ENCODE measurements at places on chromosomes 12 and 14. TPM values are rescaled to one million over a fixed set of nuclear protein-coding genes. Genes with fewer than 3 reads are reported as not detected.

DNA sequence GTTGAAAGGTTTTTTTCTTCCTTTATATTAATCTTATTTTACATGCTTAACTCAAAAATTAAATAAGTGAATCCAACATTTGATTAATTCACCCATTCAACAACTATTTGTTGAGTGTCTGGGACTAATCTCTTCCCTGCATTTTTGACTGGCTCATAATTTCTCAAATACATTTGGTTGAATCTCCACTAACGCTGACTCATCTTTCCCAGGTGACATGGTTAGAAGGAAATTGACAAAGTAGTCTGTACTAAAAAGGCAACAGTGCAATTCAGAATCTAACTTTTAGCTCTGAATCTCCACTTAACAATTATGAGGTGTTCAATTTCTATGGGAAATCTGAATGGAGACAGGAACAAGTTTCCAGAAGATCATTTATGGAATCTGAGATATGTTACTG is 88.9 kb downstream of the LIN7A start:
- DNase-seq = no peak

- DNase-seq = no peak
These were observed 796.0 kb downstream of the SLC16A7 start for GRCh38 chr12:60391791-60392190.

- DNase-seq = no peak
These were observed 1327.5 kb upstream of the FLRT2 start for GRCh38 chr14:84202486-84202885.

DNA sequence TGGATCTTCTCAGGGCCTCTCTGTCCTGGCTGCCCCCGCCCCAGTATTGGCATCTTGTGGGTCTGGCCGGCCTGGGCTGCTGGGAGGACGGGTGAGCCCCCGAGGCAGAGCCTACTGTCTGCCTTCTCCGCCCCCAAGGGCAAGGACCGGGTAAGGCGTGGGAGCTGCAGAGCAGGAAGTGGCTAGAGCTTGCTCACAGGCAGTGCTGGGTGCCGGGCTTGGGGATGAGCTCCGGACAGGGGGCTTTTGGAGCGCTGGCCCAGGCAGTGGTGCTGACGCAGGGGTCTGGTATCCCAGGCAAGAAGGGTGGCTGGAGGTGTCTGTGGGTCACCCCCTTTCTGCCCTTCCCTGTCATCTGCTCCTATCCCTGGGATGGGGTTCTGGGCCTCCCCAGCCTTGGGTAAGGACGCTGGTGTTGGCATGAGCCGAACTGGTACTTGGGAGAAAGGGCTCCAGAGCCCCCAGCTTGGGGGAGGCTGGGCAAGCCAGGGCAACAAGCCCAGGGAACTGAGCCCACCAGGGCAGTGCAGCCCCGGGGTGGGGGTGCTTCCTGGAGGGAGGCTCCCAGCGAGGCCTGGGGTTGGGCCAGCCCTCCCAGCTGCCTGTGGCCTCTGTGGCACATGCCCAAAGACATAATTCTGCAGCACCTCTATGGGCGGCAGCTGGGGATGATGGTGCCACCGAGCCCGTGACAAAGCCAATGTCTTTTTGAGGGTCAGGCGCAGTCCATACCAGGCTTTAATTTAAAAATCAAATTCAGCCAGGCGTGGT is 126.3 kb downstream of the KIF26A start:
- no peak for DNase-seq

The STYK1 gene
- not detected for total RNA-seq

The OTOGL gene
- 0.27 TPM for total RNA-seq

DNA sequence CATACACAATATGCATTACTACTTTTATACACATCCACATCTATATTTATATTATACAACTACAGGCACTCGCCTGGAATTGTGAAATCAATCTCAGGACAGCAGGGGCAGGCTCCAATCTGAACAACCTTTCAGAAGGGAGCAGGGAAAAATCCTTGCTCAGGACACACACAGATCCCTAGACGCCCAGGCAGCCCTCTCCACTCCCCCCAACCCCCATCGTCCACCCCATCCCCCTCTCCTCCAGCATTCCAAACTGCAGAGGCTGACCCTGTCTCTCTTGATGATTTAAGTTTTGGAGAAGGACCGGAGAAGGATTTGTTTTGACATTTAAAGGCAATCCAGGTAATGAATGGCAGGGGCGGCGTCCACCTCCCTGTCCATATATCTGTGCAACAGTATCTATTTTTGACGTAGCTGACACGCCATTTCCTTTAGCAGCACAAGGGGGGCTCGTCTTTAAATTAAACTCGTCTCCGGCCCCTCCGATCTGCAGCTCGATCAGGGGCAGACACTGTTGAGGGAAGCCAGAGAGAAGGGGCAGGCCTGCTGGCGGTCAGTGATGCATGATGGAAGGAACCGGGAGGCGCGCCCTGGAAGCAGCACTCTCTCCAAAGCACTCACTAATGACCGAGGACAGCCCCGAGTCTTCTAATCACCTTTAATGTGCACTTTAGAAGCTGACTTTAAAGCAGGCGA is 95.0 kb upstream of the TBX5 start:
- no peak for DNase-seq

The TAS2R9 gene
- not detected for total RNA-seq

- no peak for DNase-seq
These were observed 24.5 kb upstream of the TSPAN11 start for GRCh38 chr12:30902001-30902400.

The DLGAP5 gene
- total RNA-seq = 0.35 TPM

The SOX5 gene
- 4.0 TPM for total RNA-seq

Data from left ventricle myocardium superior (tissue), 1 donor.